ENCODE measurements at places on chromosomes 5 and 9. TPM values are rescaled to one million over a fixed set of nuclear protein-coding genes. Genes with fewer than 3 reads are reported as not detected.
A peak's percentile ranks its signal among the peaks of the same experiment; 100 is the strongest.

DNA sequence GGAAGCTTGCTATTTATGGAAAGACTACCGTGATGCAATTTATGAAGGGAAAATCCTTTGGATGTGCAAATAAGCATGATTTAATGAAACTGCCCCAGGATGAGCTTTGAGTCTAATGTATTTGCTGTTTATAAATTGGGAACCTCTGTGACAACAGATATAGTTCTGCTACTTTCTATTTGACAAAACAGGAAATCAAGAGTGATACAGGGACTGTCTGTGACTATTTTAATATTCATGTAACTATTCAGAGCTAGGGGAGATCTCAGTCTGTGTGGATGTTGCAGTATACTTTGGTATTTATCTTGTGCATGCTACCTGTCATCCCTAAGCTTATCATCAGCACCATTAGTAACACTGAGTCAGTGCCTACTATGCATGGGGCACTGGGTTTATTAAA is 132.1 kb downstream of the PDZD2 start:
- H3K36me3 ChIP-seq = no peaks in the 10 kb centered on the region
- DNase-seq = no peak
- no peak overlapping the region for H3K4me3 ChIP-seq
- no peak overlapping the region for H3K27ac ChIP-seq
- H3K27me3 ChIP-seq = no peaks in the 10 kb centered on the region

- no peak overlapping the region for H3K27ac ChIP-seq
- no peaks in the 10 kb centered on the region for H3K4me1 ChIP-seq
- peaks cover 9% of the 10 kb centered on the region for H3K27me3 ChIP-seq
- no peak overlapping the region for H3K4me3 ChIP-seq
- no peak for DNase-seq
These were observed 37.2 kb downstream of the MARVELD2 start for GRCh38 chr5:69451941-69452647.

Gene OXCT1
- total RNA-seq = 24.7 TPM

GRCh38 chr5:96714450-96714849 is 52.3 kb downstream of the CAST start:
- H3K27ac ChIP-seq = peak overlapping the region; percentile 64
- H3K27me3 ChIP-seq = no peaks in the 10 kb centered on the region
- no peaks in the 10 kb centered on the region for H3K36me3 ChIP-seq
- peaks cover 9% of the 10 kb centered on the region for H3K4me1 ChIP-seq
- no peak overlapping the region for H3K4me3 ChIP-seq
- no peak for DNase-seq

DNA sequence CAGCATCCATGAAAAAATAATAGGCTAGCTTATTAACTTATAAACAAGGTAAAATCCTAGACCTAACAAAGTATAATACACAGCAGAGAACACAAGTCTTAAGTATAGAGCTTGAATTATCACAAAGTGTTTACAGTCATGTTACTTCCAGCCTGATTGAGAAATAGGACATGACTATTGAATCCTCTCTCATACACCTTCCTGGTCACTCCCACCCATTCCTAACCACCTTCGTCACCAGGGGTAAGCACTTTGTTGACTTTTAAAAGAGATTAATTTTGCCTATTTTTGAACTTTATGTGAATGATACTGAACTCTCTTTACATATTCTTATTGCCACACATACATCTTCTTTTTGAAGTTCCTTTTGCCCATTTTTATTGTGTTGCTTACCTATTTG is 325.8 kb downstream of the PJA2 start:
- H3K4me3 ChIP-seq = no peak overlapping the region

- no peaks in the 10 kb centered on the region for H3K27me3 ChIP-seq
- no peak overlapping the region for H3K4me3 ChIP-seq
- H3K4me1 ChIP-seq = no peaks in the 10 kb centered on the region
- H3K36me3 ChIP-seq = no peaks in the 10 kb centered on the region
- H3K27ac ChIP-seq = no peak overlapping the region
These were observed 14.7 kb downstream of the SLC45A2 start for GRCh38 chr5:33969572-33970452.

Gene TAF11L5
- total RNA-seq = not detected

DNA sequence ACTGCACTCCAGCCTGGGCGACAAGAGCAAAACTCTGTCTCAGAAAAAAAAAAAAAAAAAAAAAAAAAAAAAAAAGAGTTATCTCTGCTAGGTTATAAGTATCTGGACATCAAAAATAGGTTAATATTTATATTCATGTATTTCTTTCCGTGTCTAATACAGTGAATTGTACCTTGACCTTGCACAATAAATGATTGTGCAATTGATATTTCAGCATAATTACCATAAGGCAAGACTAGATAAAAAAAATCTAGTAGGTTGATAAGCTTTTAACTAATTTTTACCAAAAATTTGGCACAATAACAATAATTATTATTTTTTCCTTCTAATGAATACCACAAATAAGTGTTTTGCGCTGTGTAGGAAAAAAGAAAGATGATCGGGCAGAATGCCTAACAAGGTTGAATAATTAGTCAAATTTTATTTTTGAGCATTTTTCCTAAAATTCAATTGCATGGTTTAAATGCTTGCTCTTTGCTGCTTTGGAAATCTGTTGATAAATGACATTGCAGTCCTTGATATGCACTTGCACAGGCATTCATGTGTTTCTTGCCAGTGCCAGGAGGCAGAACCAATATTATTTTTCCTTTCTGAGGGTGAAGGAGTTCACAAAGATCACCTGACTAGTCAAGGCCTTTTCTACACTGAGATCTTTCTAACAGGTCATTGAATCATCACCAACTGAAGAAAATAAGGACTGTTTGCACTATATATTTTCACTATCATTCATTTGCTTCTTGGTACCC is 127.5 kb downstream of the ARRDC3 start:
- no peaks in the 10 kb centered on the region for H3K36me3 ChIP-seq
- no peak overlapping the region for H3K4me3 ChIP-seq

DNA sequence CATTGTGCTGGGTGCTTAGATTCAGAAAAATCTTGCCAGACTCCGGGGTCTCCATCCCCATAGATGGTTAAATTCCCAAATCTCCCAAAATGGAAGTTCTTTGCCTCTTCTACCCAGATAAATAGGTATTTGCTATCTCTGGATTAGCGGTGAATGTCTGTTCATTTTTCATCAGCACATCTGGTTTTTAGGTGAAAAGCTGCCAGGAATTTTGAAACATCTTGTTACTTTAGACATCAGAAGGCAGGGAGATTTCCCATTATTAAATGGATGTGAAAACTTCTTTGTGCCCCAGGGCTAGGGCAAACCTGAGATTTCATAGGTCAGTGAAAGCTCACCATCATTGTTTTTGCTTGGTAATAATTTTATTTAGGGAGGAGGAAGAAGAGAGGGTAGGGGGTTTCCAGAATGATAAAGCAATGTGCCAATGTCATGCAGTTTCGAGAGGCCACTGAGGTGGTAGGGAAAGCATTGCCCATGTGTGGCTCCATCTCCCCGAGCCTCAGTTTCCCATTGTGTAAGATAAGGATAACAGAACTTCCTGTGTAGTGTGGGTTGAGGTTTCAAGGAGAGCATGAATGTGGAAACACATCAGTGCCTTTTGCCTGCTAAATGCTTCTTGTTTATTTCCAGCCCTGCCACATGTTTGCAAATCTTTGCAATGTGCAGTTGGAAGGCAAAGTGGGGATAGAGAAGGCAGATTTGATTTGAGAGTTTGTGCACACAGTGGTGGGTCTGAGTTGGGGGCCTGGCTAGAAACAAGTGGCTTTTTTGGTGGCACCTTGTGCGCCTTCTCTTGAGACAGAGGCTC is 147.2 kb upstream of the KLF4 start:
- no peak for DNase-seq
- no peak overlapping the region for H3K4me3 ChIP-seq
- H3K4me1 ChIP-seq = peaks cover 3% of the 10 kb centered on the region
- no peaks in the 10 kb centered on the region for H3K36me3 ChIP-seq
- H3K27me3 ChIP-seq = peaks cover 27% of the 10 kb centered on the region
- H3K27ac ChIP-seq = no peak overlapping the region

DNA sequence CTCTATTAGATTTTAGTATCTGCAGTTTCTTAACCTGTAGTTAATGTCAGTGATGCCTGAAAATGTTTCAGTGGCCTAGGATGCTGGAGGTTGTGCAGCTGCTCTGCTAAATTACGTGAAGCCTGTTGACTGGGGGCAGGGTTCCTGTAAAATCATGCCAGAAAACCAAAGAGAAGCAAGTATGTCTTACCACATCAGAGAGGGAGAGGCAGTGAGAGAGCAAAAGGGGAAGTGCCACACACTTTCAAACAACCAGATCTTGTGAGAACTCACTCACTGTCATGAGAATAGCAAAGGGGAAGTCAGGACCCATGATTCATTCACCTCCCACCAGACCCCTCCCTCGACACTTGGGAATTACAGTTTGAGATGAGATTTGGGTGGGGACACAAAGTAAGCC is 83.9 kb upstream of the CYLC2 start:
- no peaks in the 10 kb centered on the region for H3K36me3 ChIP-seq
- no peak for DNase-seq
- H3K4me1 ChIP-seq = no peaks in the 10 kb centered on the region
- no peak overlapping the region for H3K4me3 ChIP-seq
